ENCODE measurements at places on chromosomes 4 and X. TPM values are rescaled to one million over a fixed set of nuclear protein-coding genes. Genes with fewer than 3 reads are reported as not detected.

DNA sequence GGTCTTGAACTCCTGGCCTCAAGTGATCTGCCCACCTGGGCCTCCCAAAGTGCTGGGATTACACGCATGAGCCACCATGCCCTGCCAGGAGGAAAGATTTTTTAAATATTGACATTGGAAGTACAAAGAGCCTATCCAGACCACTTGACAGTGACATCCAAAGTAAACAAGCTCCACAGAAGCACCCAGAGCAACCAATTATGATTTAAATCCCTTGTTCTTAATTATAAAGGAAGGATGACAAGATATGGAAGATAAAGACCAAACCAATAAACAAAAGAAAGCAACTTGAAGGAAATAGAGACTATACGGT is 27.7 kb upstream of the RPL34 start:
- H3K4me3 ChIP-seq, result no peak overlapping the region
- no peak overlapping the region for H3K27ac ChIP-seq
- peaks cover 12% of the 10 kb centered on the region for H3K36me3 ChIP-seq
- DNase-seq, result no peak
- H3K4me1 ChIP-seq, result peaks cover 8% of the 10 kb centered on the region
- H3K27me3 ChIP-seq, result no peaks in the 10 kb centered on the region

- no peaks in the 10 kb centered on the region for H3K4me1 ChIP-seq
- H3K27ac ChIP-seq, result no peak overlapping the region
- H3K27me3 ChIP-seq, result no peaks in the 10 kb centered on the region
- no peaks in the 10 kb centered on the region for H3K36me3 ChIP-seq
Measured at GRCh38 chr4:14726877-14727361, 275.4 kb upstream of the CPEB2 start.

- no peaks in the 10 kb centered on the region for H3K27me3 ChIP-seq
- peak; percentile 32 for DNase-seq
- peak overlapping the region; percentile 57 for H3K27ac ChIP-seq
- no peaks in the 10 kb centered on the region for H3K36me3 ChIP-seq
Measured at GRCh38 chr4:168516841-168517240, 20.0 kb downstream of the PALLD start.

DNA sequence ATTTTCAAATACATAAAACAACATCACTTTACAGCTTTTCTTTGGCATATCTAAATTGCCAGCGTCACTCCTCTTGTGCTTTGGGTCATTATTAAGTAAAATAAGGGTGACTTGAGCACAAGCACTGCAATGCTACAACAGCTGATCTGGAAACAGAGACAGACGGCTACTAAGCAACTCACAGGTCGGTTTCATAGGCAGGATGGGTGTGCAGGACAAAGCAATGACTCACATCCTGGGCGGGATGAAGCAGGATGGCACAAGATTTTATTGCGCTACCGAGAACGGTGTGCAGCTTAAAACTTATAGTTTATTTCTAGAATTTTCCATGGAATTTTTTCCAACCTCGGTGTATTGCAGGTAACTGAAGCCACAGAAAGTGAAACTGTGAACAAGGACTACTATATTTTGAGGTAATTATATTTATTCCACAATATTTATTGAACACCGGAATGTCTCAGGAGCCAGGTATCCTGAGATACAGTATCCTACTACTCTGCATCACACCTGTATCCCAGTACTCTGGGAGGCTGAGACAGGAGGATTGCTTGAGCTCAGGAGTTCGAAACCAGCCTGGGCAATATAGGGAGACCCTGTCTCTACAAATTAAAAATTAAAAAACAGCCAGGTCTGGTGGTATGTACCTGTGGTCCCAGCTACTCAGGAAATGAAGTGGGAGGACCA is 215.5 kb downstream of the APBB2 start:
- peak overlapping the region; percentile 53 for H3K4me3 ChIP-seq
- H3K27ac ChIP-seq, result peak overlapping the region; percentile 76
- no peaks in the 10 kb centered on the region for H3K36me3 ChIP-seq

DNA sequence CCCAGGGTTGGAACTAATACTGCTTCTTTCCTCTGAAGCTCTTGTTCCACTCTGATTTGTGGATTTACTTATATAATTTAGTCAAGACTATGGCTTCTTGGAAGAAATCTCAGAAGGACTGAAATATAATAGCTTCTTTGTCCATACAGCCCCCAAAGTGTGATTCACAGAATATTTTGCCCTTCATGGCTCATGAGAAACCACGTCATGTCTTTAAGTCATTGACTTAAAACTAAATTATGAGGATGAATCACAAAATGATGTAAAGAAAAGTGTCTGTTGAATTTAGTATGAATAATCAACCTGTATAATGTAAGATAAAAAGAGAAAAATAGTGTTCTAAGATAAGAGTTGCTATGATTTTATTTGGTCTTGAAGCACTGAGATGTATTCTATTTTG is 43.3 kb upstream of the AGA start:
- H3K27me3 ChIP-seq, result no peaks in the 10 kb centered on the region
- no peak for DNase-seq
- no peaks in the 10 kb centered on the region for H3K36me3 ChIP-seq
- no peak overlapping the region for H3K27ac ChIP-seq

DNA sequence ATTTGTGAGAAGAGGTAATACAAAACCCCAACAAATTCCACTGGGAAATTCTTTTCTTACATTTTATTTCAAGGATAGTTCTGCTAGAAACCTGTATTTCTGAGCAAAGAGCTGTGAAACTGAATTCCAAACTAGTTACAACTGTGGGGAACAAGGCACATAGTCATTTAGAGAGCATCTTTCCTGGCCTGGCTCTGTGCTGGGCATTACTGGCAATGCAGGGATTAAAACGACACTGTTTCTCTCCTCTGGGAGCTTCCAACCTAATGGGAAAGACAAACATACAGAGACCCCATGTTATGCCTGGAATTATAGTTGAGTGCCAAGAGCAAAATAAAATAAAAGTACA is 36.5 kb downstream of the SUPT20HL1 start:
- peak overlapping the region; percentile 12 for H3K27ac ChIP-seq
- DNase-seq, result no peak
- H3K36me3 ChIP-seq, result no peaks in the 10 kb centered on the region
- H3K4me1 ChIP-seq, result peaks cover 7% of the 10 kb centered on the region

DNA sequence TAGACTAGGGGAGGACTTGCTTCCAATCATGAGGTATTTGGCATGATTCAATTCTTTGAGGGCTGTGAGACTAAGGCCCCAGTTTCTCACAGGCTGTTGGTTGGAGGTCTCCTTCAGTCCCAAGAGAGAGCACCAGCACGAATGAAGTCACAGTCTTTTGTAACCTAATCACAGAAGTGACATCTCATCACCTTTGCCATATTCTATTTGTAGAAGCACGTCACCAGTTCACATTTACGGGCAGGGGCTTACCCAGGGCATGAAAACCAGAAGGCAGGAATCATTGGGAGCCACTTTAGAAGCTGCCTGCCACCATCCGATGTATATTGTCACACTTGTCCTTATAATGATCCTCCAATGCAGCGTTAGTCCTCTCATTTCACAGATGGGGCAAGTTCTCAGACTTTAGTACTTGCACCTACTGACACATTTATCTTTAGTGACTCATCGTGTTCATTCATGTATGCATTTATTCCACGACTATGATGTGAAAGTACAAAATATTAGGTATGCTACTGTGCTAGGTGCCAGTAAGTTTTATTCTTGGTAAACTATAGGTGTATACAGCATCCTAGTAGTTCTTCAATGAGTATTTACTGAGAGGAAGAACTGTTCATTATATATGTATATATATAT is 163.8 kb upstream of the PGRMC2 start:
- no peak overlapping the region for H3K27ac ChIP-seq
- peaks cover 19% of the 10 kb centered on the region for H3K4me1 ChIP-seq
- H3K4me3 ChIP-seq, result no peak overlapping the region
- no peaks in the 10 kb centered on the region for H3K27me3 ChIP-seq
- no peaks in the 10 kb centered on the region for H3K36me3 ChIP-seq

GRCh38 chrX:131831185-131831520 is 191.9 kb upstream of the STK26 start:
- H3K27ac ChIP-seq, result peak overlapping the region; percentile 76
- no peaks in the 10 kb centered on the region for H3K27me3 ChIP-seq
- no peak for DNase-seq
- no peaks in the 10 kb centered on the region for H3K36me3 ChIP-seq

- H3K36me3 ChIP-seq, result no peaks in the 10 kb centered on the region
- no peak for DNase-seq
- H3K4me3 ChIP-seq, result no peak overlapping the region
- no peak overlapping the region for H3K27ac ChIP-seq
- no peaks in the 10 kb centered on the region for H3K27me3 ChIP-seq
Measured at GRCh38 chr4:22019676-22020075, 71.1 kb upstream of the KCNIP4 start.

DNA sequence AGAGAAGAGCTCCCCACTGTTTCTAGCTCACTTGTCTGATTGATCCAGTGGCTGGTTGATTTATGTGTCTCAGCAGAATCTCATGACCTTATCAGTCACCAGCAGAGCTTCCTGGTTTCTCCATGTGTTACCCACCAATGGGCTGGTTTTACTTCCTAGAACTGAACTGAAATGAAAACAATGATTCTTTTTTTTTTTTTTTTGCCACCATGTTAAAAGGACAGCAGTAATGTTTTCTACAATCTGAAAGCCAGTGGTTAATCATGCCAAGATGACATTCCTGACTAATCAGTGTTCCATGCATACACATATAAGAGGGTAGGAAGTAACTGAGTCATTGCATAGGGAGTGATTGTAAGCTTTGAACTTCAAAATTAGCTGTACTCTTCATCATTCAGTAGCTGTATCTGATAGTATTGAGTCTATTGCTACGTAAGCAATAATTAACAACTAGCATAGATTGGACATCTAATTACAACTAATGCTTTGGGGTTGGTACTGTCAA is 67.7 kb downstream of the SLC4A4 start:
- H3K27ac ChIP-seq, result no peak overlapping the region
- peaks cover 5% of the 10 kb centered on the region for H3K4me1 ChIP-seq
- H3K4me3 ChIP-seq, result no peak overlapping the region
- DNase-seq, result no peak
- H3K36me3 ChIP-seq, result no peaks in the 10 kb centered on the region
- no peaks in the 10 kb centered on the region for H3K27me3 ChIP-seq

GRCh38 chr4:2154215-2154740 is 87.6 kb downstream of the HAUS3 start:
- H3K36me3 ChIP-seq, result no peaks in the 10 kb centered on the region
- H3K27ac ChIP-seq, result no peak overlapping the region
- H3K27me3 ChIP-seq, result no peaks in the 10 kb centered on the region
- H3K4me3 ChIP-seq, result no peak overlapping the region
- DNase-seq, result no peak
- no peaks in the 10 kb centered on the region for H3K4me1 ChIP-seq

DNA sequence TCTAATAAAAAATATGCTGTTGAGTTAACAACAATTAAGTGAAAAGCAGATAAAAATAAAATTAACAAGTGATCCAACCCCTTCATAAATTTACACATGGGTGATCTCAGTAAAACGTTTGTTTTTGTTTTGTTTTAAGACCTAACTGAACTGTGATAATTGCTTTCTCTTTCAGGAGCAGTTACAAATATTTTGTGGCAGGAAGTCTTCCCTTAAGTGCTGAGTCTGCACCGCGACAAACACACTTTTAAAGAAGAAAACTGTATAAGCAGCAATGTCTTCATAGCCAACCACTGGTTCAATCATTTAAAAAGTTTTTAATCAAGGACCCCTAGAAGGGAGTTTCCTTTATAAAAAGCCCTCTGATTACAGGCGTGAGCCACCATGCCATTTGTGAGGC is 53.7 kb upstream of the NFKB1 start:
- H3K27ac ChIP-seq, result no peak overlapping the region
- no peaks in the 10 kb centered on the region for H3K4me1 ChIP-seq
- no peak for DNase-seq
- H3K36me3 ChIP-seq, result no peaks in the 10 kb centered on the region

- no peaks in the 10 kb centered on the region for H3K27me3 ChIP-seq
- H3K4me3 ChIP-seq, result no peak overlapping the region
- no peak overlapping the region for H3K27ac ChIP-seq
- peaks cover 10% of the 10 kb centered on the region for H3K4me1 ChIP-seq
Measured at GRCh38 chrX:134461437-134461836, 1.5 kb downstream of the HPRT1 start.

DNA sequence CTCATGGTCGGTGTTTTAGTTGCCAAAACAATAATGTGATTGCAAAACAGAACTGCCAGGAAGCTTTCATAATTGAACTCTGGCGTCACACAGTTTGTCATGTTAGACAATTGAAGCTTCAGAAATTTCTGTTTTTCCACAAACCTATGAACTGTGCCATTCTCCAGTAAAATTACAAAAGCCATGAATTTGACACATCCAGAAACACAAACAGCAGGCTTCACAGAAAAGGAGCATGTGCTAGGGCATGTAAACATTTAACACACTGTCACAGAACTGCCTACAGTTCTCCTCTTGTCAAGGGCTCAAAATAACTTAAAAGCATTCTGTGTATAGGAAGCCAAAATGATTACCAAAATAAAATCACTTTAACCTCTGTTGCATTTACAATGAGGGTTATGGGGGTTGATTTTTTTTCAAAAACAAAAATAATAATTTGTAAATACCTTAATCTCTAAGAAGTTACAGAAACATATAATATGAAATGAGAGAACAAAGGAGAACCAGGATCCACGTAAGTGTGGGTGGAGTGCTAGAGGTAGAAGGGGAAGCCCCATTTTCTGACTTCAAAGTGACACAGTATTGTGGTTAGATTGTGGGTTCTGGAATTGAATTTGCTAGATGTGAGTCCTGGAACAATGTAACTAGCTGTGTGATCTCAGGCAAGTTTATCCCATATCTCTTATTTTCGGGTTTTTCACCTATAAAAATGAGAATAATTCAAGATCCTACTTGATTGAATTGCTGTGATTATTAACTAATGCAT is 295.0 kb downstream of the CENPC start:
- H3K27me3 ChIP-seq, result no peaks in the 10 kb centered on the region
- H3K27ac ChIP-seq, result no peak overlapping the region
- no peak for DNase-seq
- no peak overlapping the region for H3K4me3 ChIP-seq
- H3K4me1 ChIP-seq, result no peaks in the 10 kb centered on the region
- no peaks in the 10 kb centered on the region for H3K36me3 ChIP-seq

- H3K4me1 ChIP-seq, result peaks cover 2% of the 10 kb centered on the region
- no peaks in the 10 kb centered on the region for H3K27me3 ChIP-seq
- H3K27ac ChIP-seq, result no peak overlapping the region
- no peak for DNase-seq
- H3K36me3 ChIP-seq, result no peaks in the 10 kb centered on the region
Measured at GRCh38 chr4:33065749-33066148, 2345.6 kb downstream of the PCDH7 start.

GRCh38 chr4:152663203-152664066 is 16.4 kb downstream of the TMEM154 start:
- H3K4me1 ChIP-seq, result no peaks in the 10 kb centered on the region
- H3K27ac ChIP-seq, result no peak overlapping the region
- no peaks in the 10 kb centered on the region for H3K27me3 ChIP-seq
- DNase-seq, result no peak
- peaks cover 3% of the 10 kb centered on the region for H3K36me3 ChIP-seq

- H3K27ac ChIP-seq, result no peak overlapping the region
- no peaks in the 10 kb centered on the region for H3K27me3 ChIP-seq
- H3K4me1 ChIP-seq, result peaks cover 16% of the 10 kb centered on the region
Measured at GRCh38 chr4:112189754-112190153, 41.8 kb upstream of the AP1AR start.

- no peak overlapping the region for H3K27ac ChIP-seq
- H3K36me3 ChIP-seq, result no peaks in the 10 kb centered on the region
- H3K4me1 ChIP-seq, result peaks cover 34% of the 10 kb centered on the region
- H3K27me3 ChIP-seq, result no peaks in the 10 kb centered on the region
- DNase-seq, result no peak
- no peak overlapping the region for H3K4me3 ChIP-seq
Measured at GRCh38 chr4:150127757-150128156, 49.5 kb downstream of the DCLK2 start.

The MAGIX gene
- total RNA-seq, result 2.4 TPM

The CLNK gene
- not detected for total RNA-seq

The VGLL1 gene
- total RNA-seq, result not detected

The SLC9A6 gene
- 15.6 TPM for total RNA-seq

The SMIM20 gene
- total RNA-seq, result 45.4 TPM

The TRIM60 gene
- not detected for total RNA-seq

The CT45A5 gene
- not detected for total RNA-seq

The PRSS12 gene
- total RNA-seq, result not detected

The PRPS1 gene
- total RNA-seq, result 22.1 TPM

The BTC gene
- 0.25 TPM for total RNA-seq
